Activated CD8-positive, alpha-beta memory T cell treated with anti-CD3 and anti-CD28 coated beads, Interleukin-2, amount 10 ng/mL, durations not matched to agents 7 days and 5 days (primary cell): ENCODE measurements at places on chromosomes 13 and 19. TPM values are rescaled to one million over a fixed set of nuclear protein-coding genes. Genes with fewer than 3 reads are reported as not detected.

- H3K36me3 ChIP-seq: no peaks in the 10 kb centered on the region
- H3K4me1 ChIP-seq: peaks cover 15% of the 10 kb centered on the region
- DNase-seq: no peak
- H3K4me3 ChIP-seq: no peak overlapping the region
- H3K27me3 ChIP-seq: peaks cover 42% of the 10 kb centered on the region
Measured at GRCh38 chr13:33287142-33287882, 1.8 kb upstream of the STARD13 start.

- peaks cover 86% of the 10 kb centered on the region for H3K4me1 ChIP-seq
- H3K27ac ChIP-seq: peak overlapping the region; percentile 79
- H3K36me3 ChIP-seq: peaks cover 70% of the 10 kb centered on the region
- DNase-seq: no peak
- H3K4me3 ChIP-seq: no peak overlapping the region
Measured at GRCh38 chr19:41866284-41866683, 6.2 kb downstream of the RPS19 start.

DNA sequence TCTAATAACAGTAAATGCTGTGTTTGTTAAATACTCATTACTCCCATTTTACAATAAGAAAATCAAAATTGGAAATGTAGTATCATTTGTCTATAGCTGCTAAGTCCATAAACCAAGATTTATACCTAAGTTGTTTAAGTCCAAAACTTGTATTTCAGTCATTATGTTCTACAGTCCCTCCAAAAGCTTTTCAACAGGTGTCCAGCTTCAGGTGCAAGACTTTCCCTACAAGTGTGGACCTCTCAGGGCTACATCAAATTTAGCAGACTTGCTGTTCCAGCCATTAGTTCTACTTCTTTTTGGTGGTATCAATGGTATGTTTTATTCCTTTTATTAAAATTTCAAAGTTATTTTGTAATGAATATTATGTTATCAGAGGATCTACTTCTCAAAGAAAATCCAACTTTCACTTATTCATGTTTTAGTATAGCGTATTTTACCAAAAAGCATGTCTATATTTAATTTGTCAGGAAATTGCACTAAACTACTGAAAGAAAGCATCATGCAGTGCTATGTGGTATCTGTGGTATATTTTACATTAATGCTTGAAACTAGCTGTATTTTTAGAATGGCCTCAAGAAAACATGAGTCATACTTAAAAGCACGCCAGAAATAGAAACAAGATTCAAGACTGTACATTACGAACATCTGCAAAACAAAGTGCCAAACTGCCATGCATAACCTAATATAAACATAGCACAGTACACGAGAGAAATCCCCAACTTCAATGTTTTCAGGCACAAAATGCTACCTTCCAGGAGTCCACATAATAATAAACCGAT is 44.5 kb downstream of the VWA8 start:
- H3K36me3 ChIP-seq: peaks cover 14% of the 10 kb centered on the region
- no peak for DNase-seq
- H3K4me3 ChIP-seq: peak overlapping the region; percentile 45
- H3K27ac ChIP-seq: peak overlapping the region; percentile 86
- H3K4me1 ChIP-seq: peaks cover 27% of the 10 kb centered on the region
- H3K27me3 ChIP-seq: no peaks in the 10 kb centered on the region

GRCh38 chr13:52980695-52981094 is 47.9 kb upstream of the OLFM4 start:
- peaks cover 2% of the 10 kb centered on the region for H3K27me3 ChIP-seq
- H3K27ac ChIP-seq: no peak overlapping the region
- H3K36me3 ChIP-seq: no peaks in the 10 kb centered on the region
- no peaks in the 10 kb centered on the region for H3K4me1 ChIP-seq

GRCh38 chr13:112972867-112973576 is 4.0 kb downstream of the MCF2L start:
- peaks cover 2% of the 10 kb centered on the region for H3K36me3 ChIP-seq
- H3K4me1 ChIP-seq: peaks cover 14% of the 10 kb centered on the region
- no peak overlapping the region for H3K4me3 ChIP-seq
- H3K27me3 ChIP-seq: peaks cover 22% of the 10 kb centered on the region

GRCh38 chr13:112447761-112448603 is 71.8 kb downstream of the SPACA7 start:
- H3K4me3 ChIP-seq: no peak overlapping the region
- peak; percentile 35 for DNase-seq
- no peaks in the 10 kb centered on the region for H3K36me3 ChIP-seq
- H3K27me3 ChIP-seq: peaks cover 9% of the 10 kb centered on the region
- no peak overlapping the region for H3K27ac ChIP-seq

DNA sequence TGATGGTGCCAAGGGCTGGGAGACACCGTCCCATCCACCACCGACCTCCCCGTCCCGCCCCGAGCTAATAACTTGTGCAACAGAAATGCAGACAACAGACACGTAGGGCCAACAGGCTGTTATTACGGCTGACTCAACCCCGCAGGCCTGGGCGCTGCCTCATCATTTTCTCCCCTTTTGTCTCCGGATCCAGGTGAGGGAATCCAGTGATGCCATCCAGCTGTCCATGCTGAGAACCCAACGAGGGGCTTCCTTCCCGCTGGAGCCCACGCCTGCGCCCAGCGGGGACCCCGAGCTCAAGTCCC is 6.4 kb upstream of the DIRAS1 start:
- H3K27ac ChIP-seq: no peak overlapping the region
- DNase-seq: no peak
- H3K4me3 ChIP-seq: no peak overlapping the region

- H3K4me1 ChIP-seq: no peaks in the 10 kb centered on the region
- H3K27me3 ChIP-seq: no peaks in the 10 kb centered on the region
Measured at GRCh38 chr13:86810361-86810760, 860.8 kb upstream of the SLITRK5 start.

GRCh38 chr13:33348366-33348765 is 62.8 kb upstream of the STARD13 start:
- H3K4me3 ChIP-seq: no peak overlapping the region
- H3K4me1 ChIP-seq: peaks cover 2% of the 10 kb centered on the region
- peaks cover 2% of the 10 kb centered on the region for H3K36me3 ChIP-seq
- H3K27me3 ChIP-seq: peaks cover 49% of the 10 kb centered on the region

DNA sequence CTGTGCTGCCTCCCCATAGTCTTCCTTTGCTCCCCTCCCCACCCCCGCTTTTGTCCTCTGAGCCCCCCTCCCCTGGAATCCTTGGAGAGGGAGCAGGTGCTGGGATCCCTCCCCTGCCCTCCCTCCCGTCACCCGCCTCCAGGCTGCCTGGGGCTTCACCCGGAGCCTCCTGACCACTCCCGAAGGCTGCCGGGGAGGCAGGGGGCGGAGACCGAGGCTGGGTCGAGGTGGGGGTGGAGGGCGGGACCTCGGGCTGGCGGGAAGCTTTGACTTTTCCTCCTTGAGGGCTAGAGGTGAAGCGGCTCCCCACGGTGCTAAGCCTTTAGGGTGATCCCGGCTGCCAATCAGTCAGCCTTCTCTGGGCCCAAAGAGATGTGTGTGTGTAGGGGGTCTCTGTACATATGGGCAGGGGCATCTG is 1.5 kb downstream of the KMT5C start:
- H3K36me3 ChIP-seq: peaks cover 3% of the 10 kb centered on the region
- peaks cover 17% of the 10 kb centered on the region for H3K4me1 ChIP-seq
- peak overlapping the region; percentile 73 for H3K4me3 ChIP-seq
- H3K27ac ChIP-seq: peak overlapping the region; percentile 89
- peaks cover 10% of the 10 kb centered on the region for H3K27me3 ChIP-seq

- H3K27ac ChIP-seq: no peak overlapping the region
- H3K4me3 ChIP-seq: no peak overlapping the region
- H3K4me1 ChIP-seq: no peaks in the 10 kb centered on the region
- H3K27me3 ChIP-seq: peaks cover 11% of the 10 kb centered on the region
- no peak for DNase-seq
- no peaks in the 10 kb centered on the region for H3K36me3 ChIP-seq
Measured at GRCh38 chr13:43687038-43687437, 99.7 kb downstream of the ENOX1 start.

- H3K27me3 ChIP-seq: no peaks in the 10 kb centered on the region
- no peak for DNase-seq
- H3K4me1 ChIP-seq: no peaks in the 10 kb centered on the region
- no peak overlapping the region for H3K27ac ChIP-seq
Measured at GRCh38 chr13:55967055-55967454, 1173.7 kb upstream of the PRR20A start.

- no peak overlapping the region for H3K4me3 ChIP-seq
- H3K27ac ChIP-seq: no peak overlapping the region
- no peak for DNase-seq
- no peaks in the 10 kb centered on the region for H3K27me3 ChIP-seq
- H3K4me1 ChIP-seq: no peaks in the 10 kb centered on the region
- peaks cover 1% of the 10 kb centered on the region for H3K36me3 ChIP-seq
Measured at GRCh38 chr19:21677696-21678418, 89.5 kb downstream of the ZNF100 start.

DNA sequence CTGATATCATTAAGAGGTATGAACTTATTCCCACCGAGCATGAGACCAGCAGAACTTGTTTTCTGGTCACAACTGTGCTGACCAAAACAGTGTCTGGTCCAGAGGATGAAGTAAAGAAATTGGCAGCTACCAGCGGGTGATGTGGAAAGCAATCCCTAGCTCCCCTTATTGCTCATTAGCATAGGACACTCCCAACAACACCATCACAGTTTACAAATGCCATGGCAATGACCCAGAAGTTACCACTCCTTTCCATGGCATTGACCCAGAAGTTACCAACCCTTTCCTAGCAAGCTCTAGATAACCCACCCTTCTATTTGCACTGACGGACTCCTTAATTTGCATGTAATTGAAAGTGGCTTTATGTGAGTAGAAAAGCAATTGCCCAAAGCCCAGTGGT is 1856.1 kb downstream of the OLFM4 start:
- no peaks in the 10 kb centered on the region for H3K36me3 ChIP-seq
- no peak for DNase-seq
- no peaks in the 10 kb centered on the region for H3K4me1 ChIP-seq
- H3K27ac ChIP-seq: no peak overlapping the region
- no peaks in the 10 kb centered on the region for H3K27me3 ChIP-seq

- H3K4me3 ChIP-seq: no peak overlapping the region
- H3K36me3 ChIP-seq: no peaks in the 10 kb centered on the region
- H3K27me3 ChIP-seq: peaks cover 84% of the 10 kb centered on the region
- H3K27ac ChIP-seq: no peak overlapping the region
- DNase-seq: no peak
- peaks cover 9% of the 10 kb centered on the region for H3K4me1 ChIP-seq
Measured at GRCh38 chr13:106528718-106529414, 6.6 kb downstream of the EFNB2 start.

DNA sequence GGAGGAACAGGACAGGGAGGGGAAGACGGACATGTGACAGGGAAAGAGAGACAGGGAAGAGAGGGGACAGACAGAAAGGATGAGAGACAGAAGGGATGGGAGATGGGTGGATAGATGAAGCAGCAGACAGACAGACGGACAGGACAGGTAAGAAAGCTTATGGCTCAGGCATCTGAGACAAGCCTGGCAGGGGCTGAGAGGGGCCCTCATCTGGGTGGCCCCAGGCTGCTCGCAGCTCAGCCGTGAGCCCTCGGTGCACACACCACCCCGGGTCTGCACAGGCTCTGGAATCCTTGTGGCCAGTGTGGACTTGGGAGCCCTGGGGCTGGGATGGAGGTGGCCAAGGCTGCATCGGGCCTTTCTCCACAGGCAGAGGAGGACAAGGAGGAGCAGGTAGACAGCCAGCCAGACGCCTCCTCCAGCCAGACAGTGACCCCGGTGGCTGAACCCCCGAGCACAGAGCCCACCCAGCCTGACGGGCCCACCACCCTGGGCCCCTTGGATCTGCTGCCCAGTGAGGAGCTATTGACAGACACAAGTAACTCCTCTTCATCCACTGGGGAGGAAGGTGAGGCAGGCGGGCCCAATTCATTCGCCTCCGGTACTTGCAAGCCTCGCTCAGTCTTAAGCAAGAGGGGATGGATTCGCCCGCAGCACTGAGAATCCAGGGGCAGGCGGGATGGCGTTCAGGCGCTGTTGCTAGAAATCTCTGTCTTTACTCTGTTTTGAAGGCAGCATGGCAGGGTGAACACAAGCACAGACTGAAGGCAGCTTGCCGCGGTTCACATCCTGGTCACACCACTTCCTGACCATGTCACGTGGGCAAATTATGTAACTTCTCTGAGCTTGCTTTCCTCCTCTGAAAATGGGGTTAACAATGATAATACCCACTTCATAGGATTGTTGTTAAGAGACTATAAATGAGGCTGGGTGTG is 14.0 kb downstream of the GRAMD1A start:
- H3K36me3 ChIP-seq: peaks cover 51% of the 10 kb centered on the region
- peak; percentile 86 for DNase-seq
- H3K27ac ChIP-seq: peak overlapping the region; percentile 73
- no peaks in the 10 kb centered on the region for H3K27me3 ChIP-seq

DNA sequence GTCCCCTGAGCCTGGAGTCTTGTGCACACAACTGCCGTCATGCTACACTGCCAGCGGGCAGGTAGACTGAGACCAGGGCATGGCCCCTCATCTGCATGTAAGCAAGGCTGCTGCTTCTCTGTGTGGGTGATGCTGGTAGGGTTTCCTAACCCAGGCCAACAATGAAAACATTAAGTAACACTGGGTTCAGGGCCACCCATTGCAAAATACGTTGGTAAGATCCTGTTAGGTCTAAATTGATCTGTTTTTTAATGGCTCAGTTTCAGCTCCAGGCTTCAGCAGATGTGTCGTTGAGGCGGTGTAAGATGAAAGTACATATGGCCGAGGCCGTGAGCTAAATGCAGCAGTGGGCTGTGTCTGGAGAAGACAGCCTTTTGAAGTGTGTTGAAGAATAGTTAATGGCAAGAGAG is 383.4 kb downstream of the IRS2 start:
- no peak overlapping the region for H3K27ac ChIP-seq
- H3K4me1 ChIP-seq: no peaks in the 10 kb centered on the region
- no peaks in the 10 kb centered on the region for H3K27me3 ChIP-seq
- no peaks in the 10 kb centered on the region for H3K36me3 ChIP-seq
- no peak overlapping the region for H3K4me3 ChIP-seq

DNA sequence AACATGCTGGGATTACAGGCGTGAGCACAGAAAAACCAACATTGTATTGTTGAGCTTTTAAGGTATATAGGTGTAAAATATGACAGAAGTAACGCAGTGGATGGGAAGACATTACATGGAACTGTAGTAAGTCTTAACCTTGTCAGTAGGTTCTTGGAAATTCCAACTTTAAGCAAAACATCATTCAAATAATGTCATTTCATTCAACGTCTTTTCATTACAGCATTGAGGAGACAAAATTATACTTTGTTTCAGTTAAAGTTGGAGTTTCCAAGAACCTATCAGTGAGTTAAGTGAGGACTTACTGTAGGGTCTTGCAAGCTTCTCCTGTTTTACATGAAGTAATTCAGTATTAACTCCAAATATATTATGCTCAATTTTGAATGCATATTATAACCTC is 27.0 kb upstream of the GPR183 start:
- H3K27ac ChIP-seq: no peak overlapping the region
- peaks cover 46% of the 10 kb centered on the region for H3K36me3 ChIP-seq
- no peak for DNase-seq

LYPD5 gene
- 0.58 TPM for total RNA-seq

ARRDC5 gene
- total RNA-seq: 0.58 TPM

EPN1 gene
- 55.7 TPM for total RNA-seq

FREM2 gene
- total RNA-seq: not detected

POLR1G gene
- total RNA-seq: 12.2 TPM

ZSCAN4 gene
- not detected for total RNA-seq

LSM4 gene
- 209 TPM for total RNA-seq

LILRB1 gene
- total RNA-seq: 3.0 TPM

NCR1 gene
- 2.5 TPM for total RNA-seq

FFAR1 gene
- not detected for total RNA-seq

ADAMTS10 gene
- 1.2 TPM for total RNA-seq

DMKN gene
- total RNA-seq: not detected

KCTD4 gene
- not detected for total RNA-seq

KLK3 gene
- not detected for total RNA-seq
